ENCODE measurements at places on chromosomes 11 and 22.

DNA sequence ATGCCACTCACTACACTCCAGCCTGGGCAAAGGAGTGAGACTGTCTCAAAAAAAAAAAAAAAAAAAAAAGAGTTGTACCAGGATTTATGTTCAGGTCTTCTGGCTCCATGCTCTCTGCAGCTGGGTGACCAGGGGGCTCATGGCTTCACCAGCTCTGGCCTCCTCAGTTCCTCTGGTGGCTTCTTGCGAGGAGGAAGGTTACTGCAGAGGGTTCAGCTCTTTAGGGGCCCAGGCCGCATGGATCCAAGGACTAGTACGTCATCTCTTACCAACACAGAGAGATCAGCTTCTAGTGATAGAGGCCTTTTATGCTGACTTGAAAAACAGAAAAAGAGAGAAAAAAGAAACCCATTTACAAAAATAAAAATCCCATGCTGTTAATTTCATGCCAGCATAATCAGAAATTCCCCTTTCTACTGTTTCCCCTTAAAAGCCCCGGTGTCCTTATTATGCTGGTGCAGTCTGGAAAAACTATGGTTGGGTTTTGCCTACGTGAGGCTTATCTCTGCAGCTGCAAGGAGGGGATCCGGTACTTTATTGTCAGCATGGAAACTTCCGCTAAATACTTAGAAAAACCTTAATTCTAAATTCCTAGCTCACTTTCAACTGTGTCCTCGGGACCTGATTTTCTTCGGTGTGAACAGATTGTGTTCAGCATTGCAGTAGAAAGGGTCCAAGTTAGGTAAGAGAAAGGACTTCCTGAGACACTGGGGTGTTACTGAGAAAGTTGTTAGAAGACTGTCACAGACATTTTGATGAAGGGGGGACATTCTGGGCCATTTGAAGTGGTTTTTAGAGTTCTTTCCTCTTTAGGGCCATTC is 13.7 kb downstream of the ZBTB16 start:
- no peak for DNase-seq

DNA sequence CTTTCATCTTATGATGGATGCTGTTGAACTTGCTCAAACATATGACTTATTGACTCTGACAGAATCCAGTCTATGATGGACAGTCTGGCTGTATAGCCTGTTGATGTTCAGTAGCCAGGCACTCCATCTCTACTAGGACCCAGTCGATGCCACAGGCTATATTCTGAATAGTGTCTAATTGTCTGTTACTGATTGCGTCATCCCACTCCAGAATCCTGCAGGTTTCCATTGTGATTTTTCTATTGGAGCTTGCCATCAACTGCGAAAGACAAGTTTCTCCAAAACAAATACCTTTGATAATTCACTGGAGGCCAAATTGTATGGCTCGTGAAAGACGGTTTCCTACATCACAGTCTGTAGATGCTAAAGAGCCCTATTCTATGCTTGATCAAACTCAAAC is 481.7 kb upstream of the CHORDC1 start:
- no peak for DNase-seq

GRCh38 chr11:122984186-122985011 is 2.8 kb upstream of the BSX start:
- no peak for DNase-seq

GRCh38 chr22:25668437-25668836 is 73.6 kb upstream of the MYO18B start:
- DNase-seq, result no peak

DNA sequence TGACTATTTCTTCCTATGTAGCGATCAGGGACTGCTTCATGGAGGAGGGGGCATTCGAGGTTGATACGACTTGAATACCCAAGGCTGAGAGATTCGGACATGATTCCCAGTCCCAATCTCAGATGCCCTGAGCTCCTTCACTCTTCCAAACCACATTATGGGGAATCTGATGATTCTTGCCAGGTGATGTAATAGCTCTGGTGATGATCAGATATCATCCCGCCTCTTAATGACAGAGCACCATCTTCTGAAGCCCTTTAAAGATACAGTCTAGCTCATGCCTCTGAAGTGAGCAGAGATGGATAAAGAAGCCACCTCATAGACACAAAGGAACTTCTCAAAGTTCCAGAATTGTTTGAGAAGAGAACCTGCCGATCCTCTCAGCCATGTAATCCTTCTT is 8.9 kb upstream of the CLMP start:
- DNase-seq, result no peak

GRCh38 chr11:103768816-103769215 is 267.6 kb upstream of the DDI1 start:
- DNase-seq, result no peak

Measured in stimulated activated CD8-positive, alpha-beta memory T cell treated with anti-CD3 and anti-CD28 coated beads, Interleukin-15, amount 100 ng/mL, for 1 hour (primary cell).